ENCODE measurements at places on chromosomes 7 and 10.
A peak's percentile ranks its signal among the peaks of the same experiment; 100 is the strongest.

- no peak for DNase-seq
These were observed 129.4 kb downstream of the DNAJB6 start for GRCh38 chr7:157465891-157466866.

DNA sequence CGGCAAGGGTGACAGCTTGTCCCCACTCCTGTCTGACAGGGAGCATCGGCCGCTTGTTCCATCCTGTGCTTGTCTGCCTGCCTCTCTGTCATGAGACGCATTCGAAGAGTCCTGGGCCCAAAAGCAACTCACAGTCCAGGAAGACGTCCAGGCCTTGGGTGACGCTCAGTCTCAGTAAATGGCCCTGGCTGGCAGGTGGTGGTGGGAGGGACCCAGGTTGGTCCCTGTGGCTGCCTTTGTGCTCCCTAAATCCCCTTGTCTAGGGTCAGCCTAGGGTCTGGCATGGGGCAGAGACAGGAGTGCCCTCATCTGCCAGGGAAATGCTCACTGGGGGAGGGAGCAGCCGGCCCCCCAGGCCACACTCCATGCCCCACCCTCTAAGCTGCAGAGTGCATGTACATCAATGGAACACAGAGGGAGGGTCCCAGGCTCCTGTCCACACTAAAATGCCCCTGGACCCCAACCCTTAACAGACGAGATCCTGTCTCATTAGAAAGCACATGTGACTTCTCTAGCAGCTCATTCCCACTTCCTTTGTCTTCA lies 295.2 kb upstream of the ZNF32 start:
- no peak for DNase-seq

DNA sequence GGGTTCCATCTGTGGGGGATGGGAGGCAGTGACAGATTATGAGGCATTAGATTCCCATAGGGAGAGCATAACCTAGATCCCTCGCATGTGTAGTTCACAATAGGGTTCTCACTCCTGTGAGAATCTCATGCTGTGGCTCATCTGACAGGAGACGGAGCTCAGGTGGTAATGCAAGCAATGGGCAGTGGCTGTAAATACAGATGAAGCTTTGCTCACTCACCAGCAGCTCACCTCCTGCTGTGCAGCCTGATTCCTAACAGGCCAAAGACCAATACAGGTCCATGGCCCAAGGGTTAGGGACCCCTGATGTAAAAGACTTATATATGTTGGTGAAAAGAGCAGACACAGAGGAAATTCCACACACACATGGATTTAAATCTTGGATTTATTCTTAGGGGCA lies 370.2 kb downstream of the NRG3 start:
- no peak for DNase-seq

GRCh38 chr10:132701099-132701845 lies 84.7 kb downstream of the NKX6-2 start:
- no peak for DNase-seq

DNA sequence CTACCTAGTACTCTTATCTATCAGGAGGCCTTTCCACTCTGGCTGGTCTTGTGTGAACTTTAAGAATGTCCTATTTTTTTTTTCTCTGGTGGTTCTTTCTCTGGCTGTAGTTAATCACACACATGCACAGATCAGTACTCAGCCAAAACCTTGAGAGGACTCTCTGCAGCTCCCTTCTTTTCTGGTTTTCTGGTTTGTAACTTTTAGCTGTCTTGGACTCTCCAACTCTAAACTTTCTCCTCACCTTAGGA lies 54.9 kb upstream of the HELLS start:
- DNase-seq = no peak

DNA sequence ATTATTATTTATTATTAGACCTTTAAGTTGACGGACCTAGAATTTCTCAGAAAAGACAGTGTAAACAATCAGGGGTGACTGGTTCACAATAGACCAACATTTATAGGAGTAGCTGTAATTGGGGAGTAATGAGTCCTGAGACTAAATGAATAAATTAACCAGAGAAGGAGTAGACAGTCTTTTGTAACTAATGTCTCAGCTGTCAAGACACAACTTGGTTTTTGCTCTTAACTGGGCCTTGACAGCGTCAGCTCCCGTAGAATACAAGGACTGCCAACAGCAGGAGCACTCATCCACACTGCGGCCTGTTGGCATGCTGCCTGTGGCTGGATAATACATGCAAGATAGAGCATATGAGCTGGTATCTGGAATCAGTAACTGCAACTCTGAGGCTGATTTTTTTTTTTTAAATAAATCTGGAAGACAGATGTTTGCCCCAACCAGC lies 123.9 kb downstream of the CACNA2D1 start:
- DNase-seq = peak; percentile 48

DNA sequence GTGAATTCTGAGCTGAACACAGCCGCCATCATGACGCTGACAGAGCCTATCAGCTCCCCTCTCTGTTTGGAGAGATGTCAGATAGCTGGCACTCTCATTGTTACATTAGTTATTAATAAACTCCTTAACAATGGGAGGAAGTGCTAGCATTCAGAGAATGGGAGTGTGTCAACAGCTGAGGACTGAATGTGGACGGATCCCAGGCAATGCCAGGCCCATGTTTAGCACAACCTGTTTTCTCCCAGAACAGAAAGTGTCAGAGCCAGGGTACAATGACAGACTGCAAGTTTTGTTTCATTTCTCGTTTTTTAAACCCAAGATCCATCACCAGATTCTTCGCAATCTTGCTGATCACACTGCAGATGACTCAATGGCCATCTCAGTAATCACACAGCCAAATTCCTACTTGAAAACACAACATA lies 99.6 kb downstream of the PRPF18 start:
- no peak for DNase-seq

DNA sequence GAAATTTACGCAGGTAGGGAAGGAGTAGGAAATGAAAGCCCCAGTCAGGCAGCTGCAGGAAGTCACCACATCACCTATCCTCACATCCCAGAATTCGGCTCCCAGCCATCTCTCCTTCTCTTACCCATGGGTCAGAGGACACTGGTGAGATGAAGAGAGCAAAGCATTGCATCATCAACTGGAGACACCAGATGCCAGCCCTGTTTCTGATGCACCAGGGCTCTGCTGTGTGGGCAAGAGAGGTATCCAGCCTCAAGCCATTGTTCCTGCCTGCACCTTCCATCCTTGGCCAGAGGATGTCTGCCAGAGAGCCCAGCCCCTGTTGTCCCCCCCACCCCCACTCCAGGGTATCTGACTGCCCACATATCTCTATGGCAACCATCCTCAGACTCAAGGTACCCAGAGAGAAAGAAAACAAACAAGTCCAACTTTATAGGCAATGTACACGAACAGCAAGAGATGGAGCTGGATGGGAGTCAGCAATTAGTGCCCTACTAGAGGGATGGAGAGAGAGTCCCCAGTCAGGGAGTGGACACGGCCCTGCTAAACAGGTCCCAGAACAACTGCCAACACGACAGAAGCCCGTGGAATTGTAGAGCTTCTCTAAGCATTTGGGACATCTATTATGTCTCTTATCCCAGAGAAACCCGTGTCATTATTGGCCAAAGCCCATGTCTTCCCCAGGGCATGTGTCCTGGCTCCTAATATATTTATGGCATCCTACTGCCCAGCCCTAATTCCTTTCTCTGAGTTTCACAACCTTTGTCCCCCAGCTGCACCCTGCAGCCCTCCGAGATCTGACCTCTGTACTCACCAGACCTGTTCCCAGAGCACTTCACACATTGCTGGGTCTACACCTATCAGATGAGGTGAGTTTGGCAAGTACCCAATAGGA lies 2.8 kb downstream of the CAMK2G start:
- no peak for DNase-seq

GRCh38 chr7:29363636-29364425 lies 169.3 kb downstream of the CHN2 start:
- DNase-seq = no peak

GRCh38 chr10:81594991-81595390 lies 280.0 kb upstream of the NRG3 start:
- DNase-seq = no peak

DNA sequence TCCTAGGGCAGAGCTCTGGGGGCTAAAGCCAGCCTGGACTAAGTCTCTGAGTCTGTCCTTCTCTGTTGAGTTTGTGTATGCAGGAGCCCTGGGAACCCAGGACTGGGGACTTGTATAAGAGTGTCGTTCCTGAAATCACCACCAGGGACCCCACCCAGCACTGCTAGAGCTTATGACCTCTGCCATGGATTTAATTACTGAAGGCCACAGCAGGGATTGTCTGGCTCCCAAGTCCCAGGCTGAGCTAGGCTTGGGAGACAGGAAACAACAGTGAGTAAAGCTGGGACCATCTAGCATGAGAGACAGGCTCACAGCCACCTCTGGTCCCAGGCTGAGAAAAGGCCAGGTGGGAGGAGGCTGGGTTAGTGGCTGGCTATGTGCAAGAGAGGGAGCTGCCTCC lies 1.4 kb upstream of the TSPAN15 start:
- peak; percentile 42 for DNase-seq

DNA sequence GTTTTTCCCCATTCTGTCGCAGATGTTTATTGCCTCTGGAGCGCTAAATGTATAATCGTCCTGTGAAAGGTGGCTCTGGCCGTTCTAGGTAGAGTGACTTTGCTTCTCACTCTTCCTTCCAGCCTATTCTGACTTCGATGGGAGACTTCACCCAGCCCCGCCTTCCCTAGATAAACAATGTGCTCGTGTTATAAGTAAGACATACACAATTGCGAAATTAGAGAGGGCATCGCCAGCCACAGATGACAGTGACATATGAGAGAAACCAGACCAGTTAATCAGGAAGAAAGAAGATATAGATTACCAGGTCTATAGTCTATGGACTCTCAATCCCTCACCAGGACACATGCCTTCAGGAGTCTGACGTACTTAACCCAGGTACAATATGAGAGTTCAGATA lies 1050.5 kb upstream of the AUTS2 start:
- DNase-seq = no peak

DNA sequence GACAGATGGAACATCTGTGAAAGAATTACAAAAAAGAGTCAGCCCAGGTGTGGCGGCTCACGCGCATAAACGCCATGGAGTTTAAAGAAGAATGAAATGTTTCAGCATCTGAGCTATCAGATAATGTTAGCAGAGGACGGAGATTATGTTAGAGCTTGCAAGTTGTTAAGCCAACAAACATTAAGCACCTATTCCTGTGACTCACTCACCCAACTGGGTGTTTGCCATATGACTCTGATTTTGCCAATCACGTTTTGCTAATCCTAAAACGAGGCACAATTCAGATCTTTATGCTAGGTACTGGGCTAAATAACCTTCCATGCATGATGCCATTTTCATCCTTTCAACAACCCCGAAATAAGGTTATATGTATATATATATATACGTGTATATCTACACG lies 29.0 kb upstream of the CCNY start:
- no peak for DNase-seq

DNA sequence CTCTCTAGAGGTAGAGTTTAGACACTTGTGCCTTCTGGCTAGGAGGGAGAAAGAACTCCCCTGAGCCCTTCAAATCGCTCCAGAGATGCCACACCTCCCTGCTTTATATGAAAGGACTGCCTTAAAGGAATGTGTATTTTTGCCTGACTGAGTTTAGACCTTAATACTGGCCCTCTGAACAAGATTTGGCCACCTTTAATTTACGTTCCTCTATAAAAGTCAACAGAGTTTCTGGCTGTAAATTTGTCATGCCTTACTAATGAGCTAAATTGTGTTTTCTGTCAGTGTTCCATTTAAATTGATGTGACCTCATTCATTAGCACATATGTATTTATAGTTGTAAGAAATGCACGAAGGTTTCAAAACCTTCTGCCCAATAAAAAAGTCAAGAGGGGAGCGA lies 48.0 kb downstream of the SEMA3C start:
- DNase-seq = no peak

- peak; percentile 8 for DNase-seq
These were observed 78.9 kb downstream of the ANK3 start for GRCh38 chr10:60310740-60311139.

- DNase-seq = no peak
These were observed 86.5 kb upstream of the TMEM72 start for GRCh38 chr10:44824607-44825006.

DNA sequence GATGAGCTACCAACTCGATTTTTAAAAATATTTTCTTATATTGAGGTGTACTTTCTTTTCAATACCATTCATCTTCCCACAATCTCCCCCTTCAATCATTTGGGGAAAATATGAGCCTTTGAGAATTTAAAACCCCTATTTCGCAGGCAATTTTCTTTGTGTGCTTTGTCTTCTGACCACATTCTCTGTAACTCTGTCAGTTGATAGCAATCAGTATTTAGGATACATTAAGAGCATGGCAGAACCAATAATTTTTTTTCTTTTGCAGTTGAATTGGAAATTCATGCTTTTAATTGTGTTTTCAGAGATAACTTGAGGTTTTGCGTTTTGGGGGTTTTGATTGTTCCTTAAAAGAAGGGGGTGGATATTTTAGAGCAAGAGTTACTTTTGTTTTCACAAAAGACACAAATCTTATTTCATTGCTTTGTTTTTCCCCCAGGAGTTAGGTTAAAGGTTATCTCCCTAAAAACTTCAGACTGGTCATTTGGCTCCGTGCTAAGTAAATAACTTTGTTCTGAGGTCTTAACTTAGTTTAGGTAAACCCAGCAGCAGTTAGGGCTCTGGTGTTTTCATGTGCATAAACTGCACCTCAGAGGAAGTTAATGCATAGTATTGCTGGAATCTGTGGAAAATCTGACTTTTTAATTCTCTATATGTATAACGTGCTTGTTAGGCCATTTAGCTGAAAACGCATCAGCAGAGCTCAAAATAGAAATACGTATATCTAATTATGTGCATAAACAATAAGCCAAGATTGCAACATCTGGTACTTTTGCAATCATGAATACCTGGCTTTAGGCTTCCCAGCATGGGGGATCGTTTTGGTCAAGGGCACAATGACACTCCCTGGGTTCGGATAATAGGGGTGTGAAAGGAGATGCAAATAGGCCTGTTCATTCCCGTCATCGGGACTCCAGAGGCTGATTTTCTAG lies 676.4 kb upstream of the ANKRD30A start:
- DNase-seq = peak; percentile 19

GRCh38 chr10:100485366-100485765 lies 22.6 kb downstream of the WNT8B start:
- DNase-seq = no peak

DNA sequence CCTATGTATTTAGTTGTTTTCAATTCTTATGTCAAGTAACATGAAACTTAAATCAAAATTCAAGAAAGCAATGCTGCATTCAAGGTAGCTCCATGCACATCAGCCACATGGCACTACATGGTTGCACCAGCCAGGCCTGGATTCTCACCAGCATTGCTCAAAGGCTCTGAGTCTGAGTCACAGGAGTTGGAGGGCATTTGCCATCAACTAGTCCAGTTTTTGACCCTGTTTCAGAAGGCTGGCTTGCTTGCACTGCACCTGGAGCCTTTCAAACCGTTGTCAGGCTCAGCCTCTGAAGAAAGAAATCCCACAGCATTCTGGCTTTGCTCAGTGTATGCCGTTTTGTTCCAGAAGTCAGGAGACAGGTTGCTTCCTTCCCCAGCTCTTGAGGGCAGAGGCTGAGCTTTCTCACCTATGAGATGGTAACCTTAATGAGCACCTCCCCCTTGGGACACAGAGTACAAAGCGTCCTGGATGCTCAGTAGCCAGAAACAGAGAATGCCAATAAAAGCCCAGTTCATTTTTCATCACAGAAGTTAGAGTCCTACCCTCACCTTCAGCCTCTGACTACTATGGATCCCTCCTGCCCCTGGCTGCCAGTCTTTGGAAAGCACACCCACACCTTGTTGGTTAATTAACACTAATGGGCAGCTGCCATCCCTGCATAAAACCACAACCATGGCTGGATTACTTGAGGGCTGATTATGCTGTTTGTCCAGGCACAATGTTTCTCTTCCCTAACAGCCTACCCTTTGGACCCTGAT lies 288.4 kb upstream of the LRRTM3 start:
- DNase-seq = no peak

All from renal pelvis (tissue), 12 donors.